Smooth muscle cell of the pulmonary artery (primary cell): ENCODE measurements at places on chromosomes 12 and 14. TPM values are rescaled to one million over a fixed set of nuclear protein-coding genes. Genes with fewer than 3 reads are reported as not detected.

The AKT1 gene
- total RNA-seq = 239 and 285 TPM in 2 replicates

The HOXC4 gene
- total RNA-seq = 0.79 and 1.2 TPM in 2 replicates

The NID2 gene
- 183 and 734 TPM in 2 replicates for total RNA-seq

The SERPINA1 gene
- total RNA-seq = not detected in 2 replicates
